Aortic smooth muscle cell (primary cell): ENCODE measurements at places on chromosomes 13 and 19. TPM values are rescaled to one million over a fixed set of nuclear protein-coding genes. Genes with fewer than 3 reads are reported as not detected.

TMC4 gene
- 0.31 TPM in 1 of 2 replicates, not detected in the other for total RNA-seq

ZNF497 gene
- 0.53 and 0.68 TPM in 2 replicates for total RNA-seq

ERICH4 gene
- total RNA-seq, result not detected in 2 replicates

DCLK1 gene
- 15.9 and 35.6 TPM in 2 replicates for total RNA-seq

DCAF15 gene
- 7.5 and 8.6 TPM in 2 replicates for total RNA-seq

CLEC4G gene
- total RNA-seq, result not detected in 2 replicates
